ENCODE measurements at places on chromosomes 5 and 9.

- DNase-seq: peak; percentile 68
Measured at GRCh38 chr5:137778772-137779564, 24.8 kb upstream of the HNRNPA0 start.

DNA sequence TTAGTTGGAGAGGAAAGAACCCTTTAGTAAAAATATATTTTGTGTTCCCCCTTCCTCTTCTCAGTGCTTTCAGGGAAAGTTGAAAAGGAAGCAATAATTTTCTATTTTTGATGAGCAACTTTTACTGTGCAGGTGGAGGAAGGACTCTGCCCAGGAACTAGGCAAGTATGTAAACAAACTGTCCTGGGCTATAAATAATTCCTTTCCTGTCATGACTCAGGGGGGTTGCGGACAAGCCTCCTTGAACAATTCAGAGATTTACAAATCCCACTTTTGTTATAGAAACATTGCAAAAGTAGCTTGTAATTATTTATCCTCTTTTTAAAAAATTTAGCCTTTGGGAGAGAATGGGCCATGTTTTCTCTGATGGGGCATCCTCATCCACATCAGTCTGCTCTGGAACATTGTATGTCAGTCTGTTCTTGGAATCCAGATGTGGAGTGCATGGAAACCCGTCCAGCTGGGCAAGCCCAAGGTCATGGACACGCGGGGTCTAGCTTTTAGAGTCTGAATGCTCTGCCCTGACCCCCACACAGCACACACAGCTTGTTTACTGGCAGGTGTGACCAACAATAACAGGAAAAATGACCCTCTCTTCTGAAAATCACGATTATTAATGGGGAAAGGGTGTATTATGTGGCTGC lies 127.6 kb downstream of the GADD45G start:
- peak; percentile 11 for DNase-seq

GRCh38 chr5:54148858-54149257 lies 161.5 kb downstream of the ARL15 start:
- DNase-seq: peak; percentile 17

- peak; percentile 24 for DNase-seq
Measured at GRCh38 chr5:81393783-81394718, at the start of gene ACOT12. ACOT12 (minus strand) TSS chr5:81394134; CDS start chr5:81394114, 20 bp downstream.

- DNase-seq: no peak
Measured at GRCh38 chr9:130023144-130023787, 19.7 kb downstream of the FNBP1 start.

DNA sequence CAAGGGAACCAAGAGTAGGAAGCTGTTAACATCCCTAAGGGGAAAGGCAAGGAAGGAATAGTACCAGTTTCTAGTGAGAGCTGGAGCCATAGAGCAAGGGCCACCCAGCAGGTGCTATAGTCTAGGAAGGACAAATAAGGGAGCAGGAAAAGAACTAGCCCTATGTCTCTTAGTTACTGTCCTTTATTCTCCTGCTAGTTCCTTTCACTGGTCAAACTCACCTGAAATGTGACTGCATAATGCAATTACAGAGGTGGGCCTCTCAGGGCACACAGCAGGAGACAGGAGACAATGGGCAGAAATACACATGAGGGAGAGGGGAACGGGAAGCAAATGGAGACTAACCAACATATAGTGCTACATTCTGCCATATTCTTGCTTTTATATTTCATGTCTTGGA lies 26.7 kb upstream of the FRMPD1 start:
- no peak for DNase-seq

- no peak for DNase-seq
Measured at GRCh38 chr9:108017671-108018070, 528.1 kb upstream of the KLF4 start.

- no peak for DNase-seq
Measured at GRCh38 chr9:112104901-112105300, 70.2 kb downstream of the SUSD1 start.

DNA sequence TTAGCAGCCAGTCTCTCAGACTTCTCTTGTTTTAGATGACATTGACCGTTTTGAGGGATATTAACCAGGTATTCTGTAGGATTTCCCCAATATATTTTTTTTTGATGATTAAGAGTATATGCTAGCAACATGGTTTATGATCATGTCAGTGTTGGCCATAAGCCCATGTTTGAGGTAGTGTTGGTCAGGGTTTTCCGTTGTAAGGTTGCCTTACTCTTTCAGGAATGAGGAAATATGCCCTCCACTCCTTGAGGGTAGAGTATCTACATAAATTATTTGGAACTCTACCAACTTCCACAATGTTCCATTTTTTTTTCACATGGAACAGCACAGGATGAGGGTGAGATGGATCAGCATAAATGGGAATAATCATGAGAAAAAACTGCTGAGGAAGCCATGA lies 188.4 kb upstream of the PRDM9 start:
- peak; percentile 22 for DNase-seq

DNA sequence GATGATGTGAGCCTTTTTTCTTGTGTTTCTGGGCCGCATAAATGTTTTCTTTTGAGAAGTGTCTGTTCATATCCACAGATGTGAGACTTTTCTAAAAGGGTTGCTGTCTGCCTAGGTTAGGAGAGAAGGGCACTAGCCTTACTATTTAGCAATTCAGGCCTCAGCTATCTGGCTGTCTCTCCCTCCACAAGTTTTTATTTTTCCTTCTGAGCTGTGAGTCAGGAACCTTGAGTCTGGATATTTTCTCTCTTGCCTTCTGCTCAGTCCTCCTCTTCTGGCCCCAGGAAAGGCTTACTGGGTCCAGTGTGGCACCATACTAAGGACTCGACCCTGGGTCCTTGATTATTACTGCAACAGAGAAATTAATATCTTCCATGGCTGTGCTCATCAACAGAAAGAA lies 187.6 kb downstream of the CSNK1G3 start:
- no peak for DNase-seq

- DNase-seq: no peak
Measured at GRCh38 chr5:146626936-146627335, 110.9 kb upstream of the GPR151 start.

DNA sequence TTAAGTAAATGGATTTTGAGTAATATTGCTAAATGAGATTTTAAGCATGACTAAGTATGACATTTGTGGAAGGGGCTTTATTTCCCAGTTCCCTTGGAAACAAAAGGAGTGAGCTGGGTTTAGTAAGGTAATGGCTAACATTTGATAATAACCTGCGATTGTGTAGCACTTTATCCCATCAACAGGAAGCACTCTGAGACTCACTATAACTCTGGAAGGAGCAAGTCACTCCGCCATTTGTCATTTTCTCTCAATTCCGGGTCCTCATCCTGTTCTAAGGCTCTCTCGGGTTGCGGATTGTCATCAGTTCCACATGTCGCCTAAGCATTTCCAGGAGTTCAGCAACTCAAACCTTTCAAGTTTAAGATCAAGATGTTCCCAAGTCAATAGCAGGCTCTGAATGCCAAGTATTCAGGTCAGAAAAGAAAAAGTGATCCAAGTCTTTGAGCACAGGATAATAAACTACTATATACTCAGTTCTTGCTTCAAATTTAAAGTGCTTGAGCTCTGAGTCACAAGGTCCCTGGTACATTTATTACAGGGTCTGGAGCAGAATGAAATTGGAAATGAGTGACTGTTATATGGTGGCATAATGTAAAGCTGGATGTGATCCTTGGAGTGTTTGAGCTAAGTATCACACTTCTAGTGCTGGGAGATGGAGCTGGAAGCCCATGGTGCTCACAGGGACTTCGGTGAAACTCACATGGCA lies 39.3 kb downstream of the CAPSL start:
- DNase-seq: no peak

DNA sequence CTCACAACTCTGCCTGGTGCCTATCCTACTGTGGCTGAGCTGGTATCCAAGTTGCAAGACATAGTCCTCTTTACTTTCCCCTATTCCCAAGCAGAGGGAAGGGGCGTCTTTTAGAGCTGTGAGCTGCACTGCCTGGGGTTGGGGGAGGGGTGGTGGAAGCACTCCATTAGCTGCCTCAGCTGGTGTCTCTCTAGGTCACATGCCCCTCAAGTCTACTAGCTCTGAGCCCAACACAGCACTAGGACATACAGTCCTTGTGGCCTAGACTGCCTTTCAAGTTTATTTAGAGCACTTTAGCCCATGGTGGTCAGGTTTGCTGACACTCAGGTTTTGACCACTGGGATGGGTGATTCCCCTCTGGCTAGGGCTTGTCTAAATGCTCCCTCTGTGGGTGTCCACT lies 54.7 kb downstream of the SREK1 start:
- DNase-seq: no peak

DNA sequence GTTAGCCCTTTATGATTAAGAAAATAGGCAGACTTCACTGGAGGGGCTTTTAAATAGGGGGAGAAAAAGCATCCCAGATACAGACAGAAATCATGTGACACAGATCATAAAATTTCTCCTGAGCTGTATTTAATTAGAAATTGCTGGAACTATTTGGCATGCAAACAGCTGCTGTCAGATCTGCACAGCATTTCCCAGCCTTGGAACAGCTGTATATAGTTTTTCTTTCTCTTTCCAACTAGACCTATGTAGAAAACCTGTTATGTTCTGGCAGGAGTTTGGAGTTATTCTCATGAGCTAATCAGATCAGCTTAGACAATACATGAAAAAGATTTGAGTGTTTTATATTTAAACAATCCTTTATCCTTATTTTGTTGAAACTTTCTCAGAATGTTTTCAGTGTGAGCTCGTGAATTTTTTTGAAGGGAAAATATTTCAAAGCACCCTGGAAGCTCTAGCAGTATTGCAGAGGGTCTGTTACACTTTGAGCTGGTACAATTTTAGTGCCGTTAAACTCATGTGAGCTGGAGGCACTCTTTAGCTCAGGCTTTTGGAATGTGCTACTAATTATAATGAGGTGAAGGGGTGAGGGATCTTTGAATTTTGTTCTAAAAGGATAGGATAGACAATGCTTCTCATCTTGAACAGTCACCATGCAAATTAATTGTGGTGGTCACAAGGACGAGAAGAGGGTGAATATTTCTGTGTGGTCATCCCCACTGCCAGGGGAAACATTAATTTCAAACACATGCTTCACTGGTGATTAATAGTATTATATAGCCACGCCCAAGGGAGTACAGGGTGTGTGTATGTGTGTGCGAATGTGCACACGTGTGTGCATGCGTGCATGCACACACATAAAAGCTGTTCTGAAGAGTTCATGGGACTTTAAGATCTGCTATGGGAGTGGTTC lies 239.4 kb upstream of the FBXL7 start:
- DNase-seq: peak; percentile 21

- peak; percentile 28 for DNase-seq
Measured at GRCh38 chr5:142119051-142119625, 10.6 kb downstream of the NDFIP1 start.

GRCh38 chr5:111063709-111064322 lies 7.7 kb upstream of the TSLP start:
- DNase-seq: no peak

DNA sequence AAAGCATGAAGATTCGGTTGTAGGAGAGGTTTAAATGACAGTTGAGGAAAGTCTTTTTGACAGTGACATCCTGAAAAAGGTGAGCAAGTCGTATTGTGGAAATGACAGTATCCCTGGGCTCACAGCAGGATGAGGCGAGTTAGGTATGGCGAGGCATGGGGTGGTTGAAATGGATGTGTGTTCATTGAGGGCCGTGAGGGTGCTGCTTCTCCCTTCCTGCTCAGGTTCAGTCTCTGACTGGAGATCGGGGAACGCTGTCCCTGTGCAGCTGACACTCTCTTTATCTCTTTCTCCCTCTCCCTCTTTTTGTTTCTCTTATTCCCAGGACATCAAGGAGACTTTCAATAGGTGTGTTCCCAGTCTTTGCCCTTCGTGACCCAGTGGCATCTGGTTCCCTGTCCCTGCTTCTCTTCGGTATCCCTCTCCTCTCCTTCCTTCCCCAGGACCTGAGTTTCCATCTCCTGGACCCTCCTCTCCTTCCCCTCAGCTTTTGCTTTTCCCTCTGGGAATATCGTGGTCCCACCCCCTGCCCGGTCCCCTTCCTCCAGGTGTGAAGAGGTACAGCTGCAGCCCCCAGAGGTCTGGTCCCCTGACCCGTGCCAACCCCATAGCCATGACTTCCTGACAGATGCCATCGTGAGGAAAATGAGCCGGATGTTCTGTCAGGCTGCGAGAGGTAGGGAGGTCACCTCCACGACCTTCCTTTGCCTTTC lies 10.2 kb downstream of the TRIM41 start:
- no peak for DNase-seq

GRCh38 chr5:139658928-139659667 lies 10.9 kb downstream of the CXXC5 start:
- peak; percentile 72 for DNase-seq

DNA sequence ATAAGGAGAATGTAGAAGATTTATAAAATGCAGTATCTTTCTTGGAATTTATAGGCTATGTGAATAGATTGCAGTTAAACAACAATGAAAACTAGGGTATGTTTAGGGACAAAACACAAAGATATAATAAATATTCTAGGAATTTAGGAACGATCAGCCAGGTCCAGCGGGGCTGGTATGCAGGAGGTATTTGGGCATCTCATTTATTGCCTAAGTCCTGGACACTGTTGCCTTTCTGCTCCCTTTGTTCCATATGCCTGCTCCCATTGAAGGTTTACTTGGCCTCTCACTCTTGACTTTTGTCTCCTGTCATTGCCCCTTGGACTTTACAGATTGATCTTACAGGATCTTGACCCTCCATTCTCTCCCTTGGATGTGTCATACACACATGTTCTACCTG lies 55.9 kb downstream of the SNX24 start:
- no peak for DNase-seq

DNA sequence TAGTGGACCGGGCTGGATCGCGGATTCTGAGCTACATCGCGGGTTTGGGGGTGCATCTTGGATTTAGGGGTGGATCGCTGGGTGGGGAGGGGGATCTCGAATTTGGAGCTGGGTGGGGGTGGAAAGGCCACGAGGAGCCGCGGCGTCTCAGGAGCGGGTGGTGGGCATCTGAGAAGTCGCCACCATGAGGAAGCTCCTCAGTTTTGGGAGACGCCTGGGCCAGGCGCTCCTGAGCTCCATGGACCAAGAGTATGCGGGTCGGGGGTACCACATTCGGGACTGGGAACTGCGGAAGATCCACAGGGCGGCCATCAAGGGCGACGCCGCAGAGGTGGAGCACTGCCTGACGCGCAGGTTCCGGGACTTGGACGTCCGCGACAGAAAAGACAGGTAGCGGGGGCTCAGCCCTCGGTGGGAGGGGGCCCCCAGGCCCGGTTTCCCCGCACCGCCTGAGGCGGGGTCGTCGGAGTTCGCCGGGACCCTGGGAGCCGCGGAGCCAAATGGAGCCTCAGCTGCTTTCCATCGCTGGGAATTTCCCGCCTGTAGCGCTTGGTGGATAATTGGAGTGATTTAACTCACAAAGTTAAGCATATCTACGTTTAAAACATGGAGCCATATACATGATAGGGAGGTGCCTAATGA lies 376 bp downstream of the ANKRD18B start:
- DNase-seq: no peak

DNA sequence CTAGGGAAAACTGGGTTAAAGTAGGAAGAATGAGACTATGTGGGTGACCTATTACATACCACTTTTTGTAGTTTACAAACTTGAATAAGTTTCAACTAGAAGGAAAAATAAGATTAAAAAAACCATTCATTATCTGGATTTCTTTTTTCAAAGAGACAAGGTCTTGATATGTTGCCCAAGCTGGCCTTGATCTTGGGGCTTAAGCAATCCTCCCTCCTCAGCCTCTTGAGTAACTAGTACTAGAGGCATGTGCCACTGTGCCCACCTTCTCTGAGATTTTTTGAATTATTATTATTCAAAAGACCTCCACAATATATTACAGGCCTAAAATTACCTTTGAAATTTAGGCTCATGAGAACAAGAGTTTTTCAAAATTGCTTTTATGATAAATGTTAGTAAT lies 63.2 kb downstream of the NR2F1-AS1 start:
- peak; percentile 18 for DNase-seq
